ENCODE measurements at places on chromosomes 7 and 10.

- DNase-seq: no peak
Observed at GRCh38 chr10:55183993-55184392, 383.0 kb upstream of the PCDH15 start.

DNA sequence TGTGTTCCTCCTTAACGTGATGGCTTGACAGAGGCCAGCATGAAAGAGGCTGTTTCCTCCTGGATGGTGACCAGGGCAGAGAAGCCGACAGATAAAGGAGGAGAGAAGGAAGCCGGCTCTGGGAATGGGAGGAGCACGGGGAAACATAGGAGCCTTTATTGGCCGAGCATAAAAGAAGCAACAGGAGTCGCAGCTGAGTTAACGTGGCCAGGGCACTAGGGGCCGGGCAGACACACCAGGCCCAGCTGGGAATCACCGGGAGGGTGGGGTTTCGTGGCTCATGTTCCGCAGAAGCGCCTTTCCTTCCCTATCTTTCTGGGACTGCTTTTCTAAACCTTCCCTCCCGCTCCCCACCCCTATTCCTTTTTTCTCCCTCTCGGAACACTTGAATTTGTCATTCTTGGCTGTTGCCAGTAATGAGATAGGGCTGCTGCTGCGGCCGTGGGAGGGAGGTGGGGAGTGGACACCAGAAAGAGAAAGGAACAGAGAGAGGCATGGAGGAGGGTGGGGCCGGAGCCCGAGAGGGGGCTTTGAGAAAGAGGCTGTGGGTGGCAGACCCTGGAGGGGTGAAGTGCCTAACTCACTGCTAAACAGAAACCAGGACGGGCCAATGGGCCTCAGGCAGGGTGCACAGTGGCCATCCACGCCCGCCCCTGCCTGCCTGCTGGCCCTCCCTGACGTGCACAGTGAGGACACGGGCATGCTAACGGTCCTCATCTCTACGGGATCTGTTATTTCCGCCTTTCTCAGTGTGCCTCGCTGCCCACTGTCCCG is 65.2 kb downstream of the COL13A1 start:
- DNase-seq: no peak

DNA sequence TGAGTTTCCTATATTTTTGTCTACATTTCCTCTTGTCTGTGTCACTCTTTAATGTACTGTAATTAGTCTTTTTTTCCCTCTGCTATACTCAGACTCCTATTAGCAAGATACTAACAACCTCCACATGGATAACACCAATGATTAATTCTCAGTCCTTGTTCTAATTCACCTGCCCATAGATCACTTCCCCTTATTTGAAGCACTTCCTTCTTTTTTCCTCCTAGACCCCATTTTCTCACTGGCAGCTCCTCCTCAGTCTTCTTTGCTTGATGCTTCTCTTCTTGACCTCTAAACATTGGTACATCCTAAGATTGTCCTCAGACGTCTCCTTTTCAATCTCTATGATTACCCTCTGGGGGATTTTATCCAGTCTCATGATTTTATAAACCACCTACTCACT is 98.2 kb upstream of the IMMP2L start:
- DNase-seq: no peak

DNA sequence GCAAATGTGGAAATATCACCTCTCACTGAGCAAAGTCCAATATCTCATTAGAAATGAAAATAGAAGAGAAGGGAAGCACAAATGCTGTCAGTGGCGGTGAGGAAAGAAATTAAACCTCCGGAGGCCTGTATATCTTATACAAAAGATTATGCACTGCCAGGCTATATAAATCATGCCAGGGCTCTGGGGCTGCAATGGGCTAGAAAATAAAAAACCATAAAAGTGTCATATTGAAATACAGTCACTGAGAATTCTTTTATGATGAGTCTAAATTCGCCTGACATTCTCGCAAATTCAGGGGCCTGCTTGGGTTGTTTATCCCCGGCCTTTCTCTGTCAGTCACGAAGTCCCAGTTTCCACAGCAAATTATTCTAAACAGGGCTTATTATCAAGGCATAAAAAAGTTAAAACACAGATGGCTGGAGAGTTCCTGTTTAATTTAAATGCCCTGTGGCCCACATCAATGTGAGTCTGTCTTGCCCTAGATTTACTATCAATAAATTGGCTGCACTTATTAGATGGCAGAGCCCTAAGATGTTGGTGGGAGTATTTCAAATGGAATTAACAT is 193.8 kb downstream of the SNX10 start:
- DNase-seq: no peak

DNA sequence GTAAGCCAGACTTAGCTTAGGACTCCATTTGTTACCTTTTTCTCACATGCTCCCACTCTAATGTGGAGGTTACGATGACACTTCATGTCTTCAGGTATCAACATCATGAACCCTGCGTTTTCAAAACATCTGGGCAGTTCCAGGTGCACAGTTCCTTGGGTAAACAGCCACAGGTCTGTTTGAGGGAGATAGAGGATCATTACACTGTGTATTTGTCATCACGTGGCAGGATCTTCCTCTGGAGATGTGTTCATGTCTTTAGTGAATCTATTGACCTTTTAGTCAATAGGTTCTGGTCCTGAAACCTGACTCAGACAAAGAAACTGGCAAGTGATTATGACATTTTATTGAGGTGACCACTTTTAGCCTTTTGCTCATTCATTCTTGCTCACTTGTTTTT is 145.5 kb downstream of the ANKRD7 start:
- DNase-seq: no peak
